Neural crest cell (in vitro differentiated cells): ENCODE measurements at places on chromosomes 2 and 18.

- DNase-seq, result no peak
Observed at GRCh38 chr2:99085421-99085820, 56.1 kb upstream of the C2orf15 start.

GRCh38 chr18:42719221-42719620 is 396.3 kb downstream of the RIT2 start:
- DNase-seq, result no peak

- DNase-seq, result no peak
Observed at GRCh38 chr2:63436488-63436887, 151.8 kb downstream of the WDPCP start.

GRCh38 chr18:8949206-8949605 is 153.3 kb upstream of the NDUFV2 start:
- no peak for DNase-seq

- no peak for DNase-seq
Observed at GRCh38 chr18:67282796-67283195, 233.7 kb downstream of the DSEL start.

GRCh38 chr18:49768051-49768391 is 45.3 kb downstream of the ACAA2 start:
- peak; percentile 35 for DNase-seq

DNA sequence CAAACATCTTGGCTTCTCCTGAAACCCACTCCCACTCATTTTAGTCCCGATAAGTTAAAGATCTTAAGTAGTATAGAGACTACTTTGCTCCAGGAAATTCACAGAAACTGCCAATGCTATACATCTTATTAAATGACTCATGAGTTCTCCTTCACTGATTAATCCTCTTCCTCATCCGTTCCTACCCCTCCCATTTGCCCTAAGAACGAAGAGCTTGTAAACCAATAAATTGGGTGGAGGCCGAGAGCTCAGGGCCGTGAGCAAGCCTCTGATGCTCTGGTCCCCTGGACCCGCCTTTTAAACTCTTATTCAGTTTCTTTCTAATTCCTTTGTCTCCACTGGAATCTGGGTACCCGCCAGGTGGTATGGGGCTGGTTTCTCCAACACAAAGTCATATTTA is 68.6 kb downstream of the METTL8 start:
- no peak for DNase-seq

- DNase-seq, result peak; percentile 34
Observed at GRCh38 chr18:76524900-76525698, 30.1 kb upstream of the ZNF516 start.

GRCh38 chr2:183034806-183035205 is 3.5 kb downstream of the NCKAP1 start:
- DNase-seq, result no peak

GRCh38 chr18:45995461-45995860 is 28.3 kb upstream of the EPG5 start:
- DNase-seq, result no peak

DNA sequence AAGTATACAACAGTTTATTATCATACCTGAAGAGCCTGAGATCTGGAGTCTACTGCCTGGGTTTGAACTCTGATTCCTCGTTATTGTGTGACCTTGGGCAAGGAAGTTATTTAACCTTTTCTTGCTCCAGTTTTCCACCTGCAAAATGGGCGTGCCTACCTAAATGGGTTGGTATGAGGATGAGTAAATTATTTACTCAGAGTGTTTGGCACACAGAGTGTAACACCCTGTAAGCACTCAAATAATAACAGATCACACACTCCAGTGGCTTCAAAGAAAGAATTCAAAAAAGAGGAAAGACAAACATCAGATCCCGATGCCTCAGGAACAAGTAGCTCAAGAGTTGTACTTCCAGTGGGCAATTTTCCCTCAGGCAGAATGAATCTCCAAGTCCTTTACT is 2.4 kb downstream of the SRD5A2 start:
- no peak for DNase-seq

GRCh38 chr2:60964651-60965498 is 52.6 kb upstream of the PEX13 start:
- no peak for DNase-seq

DNA sequence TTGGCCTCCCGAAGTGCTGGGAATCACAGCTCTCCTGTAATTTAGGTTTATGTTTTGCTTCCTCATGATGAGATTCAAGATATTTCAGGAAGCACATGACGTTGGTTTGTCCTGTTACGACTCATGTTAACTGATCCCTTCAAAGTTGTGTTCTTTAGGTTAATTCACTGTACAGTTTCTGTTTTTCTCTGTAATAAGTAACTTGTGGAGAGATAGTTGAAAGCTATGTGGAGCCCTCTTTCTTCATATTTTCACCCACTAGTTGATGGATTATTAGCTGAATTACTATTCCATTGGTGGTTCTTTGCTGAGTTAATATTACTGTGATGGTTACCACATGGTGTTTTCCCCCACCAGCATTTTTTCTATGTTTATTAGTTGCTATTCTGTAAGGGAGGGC is 18.3 kb upstream of the CHCHD5 start:
- DNase-seq, result no peak

DNA sequence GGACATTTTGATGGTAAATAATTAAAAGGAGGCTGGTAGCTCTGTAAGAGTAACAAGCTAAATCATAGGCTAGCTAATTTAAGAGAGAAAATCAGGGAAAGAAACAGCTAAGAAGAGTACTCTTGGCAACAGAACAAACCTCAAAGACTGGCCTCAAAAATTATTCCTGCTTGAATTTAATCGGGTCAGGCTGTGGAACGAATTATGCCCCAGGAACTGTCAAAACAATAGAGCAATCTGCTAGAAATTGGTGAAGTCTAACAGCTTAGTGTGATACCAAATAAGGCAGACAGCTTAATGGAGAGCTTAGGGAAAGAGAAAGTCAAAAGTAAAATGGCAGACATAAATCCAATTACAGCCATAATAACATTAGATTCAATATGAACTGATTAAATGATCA is 215.7 kb downstream of the MREG start:
- no peak for DNase-seq

GRCh38 chr2:135916207-135916606 is 40.0 kb upstream of the MCM6 start:
- DNase-seq, result no peak

GRCh38 chr2:179429597-179429996 is 165.0 kb upstream of the SESTD1 start:
- DNase-seq, result no peak
